Activated CD4-positive, alpha-beta memory T cell treated with anti-CD3 and anti-CD28 coated beads for 36 hours (primary cell): ENCODE measurements at places on chromosomes 12 and 14. TPM values are rescaled to one million over a fixed set of nuclear protein-coding genes. Genes with fewer than 3 reads are reported as not detected.

- H3K4me3 ChIP-seq, result no peak overlapping the region
- no peak for DNase-seq
- no peak overlapping the region for H3K27ac ChIP-seq
- H3K4me1 ChIP-seq, result peaks cover 10% of the 10 kb centered on the region
- H3K36me3 ChIP-seq, result peaks cover 23% of the 10 kb centered on the region
Measured at GRCh38 chr12:71782017-71782416, 27.4 kb downstream of the RAB21 start.

DNA sequence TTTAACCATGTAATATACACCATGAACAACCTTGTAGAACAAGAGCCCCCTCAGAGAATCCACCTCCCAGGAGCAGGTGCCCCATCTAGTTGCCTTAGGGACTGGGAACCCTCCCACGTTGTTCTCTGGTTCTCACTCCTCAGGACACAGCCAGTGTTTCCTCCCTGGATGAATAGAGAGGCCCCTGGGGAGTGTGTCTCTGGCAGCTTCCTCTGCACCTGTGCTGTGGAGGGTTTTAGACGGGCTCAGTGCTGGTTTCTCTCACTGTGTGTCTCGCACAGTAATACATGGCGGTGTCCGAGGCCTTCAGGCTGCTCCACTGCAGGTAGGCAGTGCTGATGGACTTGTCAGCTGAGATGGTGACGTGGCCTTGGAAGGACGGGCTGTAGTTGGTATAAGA, 581.3 kb downstream of the TMEM121 start:
- no peaks in the 10 kb centered on the region for H3K36me3 ChIP-seq
- H3K27me3 ChIP-seq, result peaks cover 10% of the 10 kb centered on the region
- no peak overlapping the region for H3K4me3 ChIP-seq
- no peak overlapping the region for H3K27ac ChIP-seq

DNA sequence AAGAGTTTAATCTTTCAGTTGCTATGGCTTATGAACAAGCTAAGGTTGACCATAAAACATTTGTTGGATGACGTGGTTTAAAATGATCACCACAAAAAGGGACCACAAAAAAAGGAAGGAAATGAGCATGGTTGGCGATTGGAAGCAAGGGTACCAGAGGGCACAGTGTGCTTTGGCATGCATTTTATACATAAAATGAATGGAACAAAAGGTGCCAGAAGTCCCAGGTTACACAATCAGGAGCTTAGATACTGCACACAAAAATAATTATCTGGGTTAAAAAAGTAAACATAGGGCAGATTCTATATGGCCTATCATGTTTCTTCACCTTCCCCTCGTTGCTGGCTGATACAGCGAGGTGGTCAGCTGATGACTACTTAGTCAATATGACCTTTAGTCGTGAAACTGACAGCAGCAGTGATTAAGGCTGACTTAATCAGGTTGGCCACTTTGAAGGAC, 50.7 kb downstream of the ZC3H14 start:
- no peak overlapping the region for H3K27ac ChIP-seq
- H3K4me1 ChIP-seq, result peaks cover 15% of the 10 kb centered on the region
- H3K4me3 ChIP-seq, result no peak overlapping the region
- no peaks in the 10 kb centered on the region for H3K27me3 ChIP-seq
- H3K36me3 ChIP-seq, result peaks cover 39% of the 10 kb centered on the region

TCL1B gene
- total RNA-seq, result not detected

GRCh38 chr12:39369756-39370155, 73.2 kb downstream of the KIF21A start:
- H3K36me3 ChIP-seq, result peaks cover 17% of the 10 kb centered on the region
- peaks cover 16% of the 10 kb centered on the region for H3K4me1 ChIP-seq
- H3K27ac ChIP-seq, result no peak overlapping the region

- no peak overlapping the region for H3K27ac ChIP-seq
- no peaks in the 10 kb centered on the region for H3K4me1 ChIP-seq
- no peak for DNase-seq
- H3K36me3 ChIP-seq, result no peaks in the 10 kb centered on the region
- no peak overlapping the region for H3K4me3 ChIP-seq
Measured at GRCh38 chr14:28653521-28653920, 113.1 kb upstream of the FOXG1 start.

GALNT9 gene
- total RNA-seq, result 0.12 TPM

GRCh38 chr12:52533686-52534470, 13.7 kb upstream of the KRT5 start:
- no peaks in the 10 kb centered on the region for H3K36me3 ChIP-seq
- DNase-seq, result no peak
- no peak overlapping the region for H3K27ac ChIP-seq
- no peaks in the 10 kb centered on the region for H3K27me3 ChIP-seq

DNA sequence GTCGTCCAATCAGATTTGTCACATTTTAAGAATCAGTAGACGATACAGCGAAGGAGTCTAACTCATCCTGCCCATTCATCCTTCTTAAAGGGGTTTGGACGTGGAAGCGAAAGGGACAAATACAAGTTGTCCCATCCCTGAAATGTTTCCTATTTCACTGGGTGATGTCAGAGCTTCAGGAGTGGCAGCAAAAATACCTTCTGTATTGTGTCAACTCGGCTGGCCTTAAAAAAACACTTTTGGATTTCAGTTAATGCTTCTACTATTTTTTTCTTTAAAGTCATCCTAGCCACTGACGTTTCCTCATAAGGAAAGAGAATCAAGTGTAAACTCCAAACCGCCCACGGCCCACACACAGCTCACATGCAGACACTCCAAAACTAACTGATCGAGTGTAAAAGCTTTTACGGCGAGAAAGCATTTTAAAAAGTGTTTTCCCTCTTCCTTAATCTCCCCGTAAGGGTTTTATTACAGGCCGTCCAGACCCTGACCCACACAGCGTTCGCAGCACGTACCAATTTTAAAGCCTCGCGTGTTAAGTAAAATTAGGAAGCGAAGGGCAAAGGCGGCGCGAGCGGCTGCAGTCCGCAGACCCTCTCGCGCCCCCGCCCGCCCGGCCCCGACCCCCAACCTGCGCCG, 593 bp downstream of the CFL2 start:
- DNase-seq, result peak; percentile 65
- H3K4me3 ChIP-seq, result peak overlapping the region; percentile 94
- peaks cover 17% of the 10 kb centered on the region for H3K36me3 ChIP-seq
- peak overlapping the region; percentile 89 for H3K27ac ChIP-seq

DNA sequence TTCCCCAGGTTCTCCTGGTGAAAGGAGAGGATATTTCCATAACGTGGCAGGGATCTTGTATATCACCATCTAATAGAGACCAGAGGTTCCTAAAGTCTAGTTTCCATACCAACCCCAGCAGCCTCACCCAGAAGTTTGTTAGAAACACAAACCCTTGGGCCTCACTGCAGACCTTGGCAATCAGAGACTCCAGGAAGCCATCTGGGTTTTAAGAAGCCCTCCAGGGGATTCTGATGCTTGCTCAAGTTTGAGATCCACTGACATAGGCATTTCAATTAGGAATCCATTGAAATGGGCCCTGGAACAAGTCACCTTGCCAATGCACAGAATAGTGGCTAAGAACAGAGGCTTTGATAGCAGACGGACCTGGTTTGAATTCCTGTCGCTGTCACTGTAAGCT, 2.2 kb upstream of the CMKLR1 start:
- no peak overlapping the region for H3K4me3 ChIP-seq
- no peak for DNase-seq
- peaks cover 14% of the 10 kb centered on the region for H3K27me3 ChIP-seq
- no peak overlapping the region for H3K27ac ChIP-seq

GRCh38 chr12:132622437-132623071, 4.0 kb downstream of the P2RX2 start:
- peak; percentile 32 for DNase-seq
- H3K4me3 ChIP-seq, result no peak overlapping the region
- no peak overlapping the region for H3K27ac ChIP-seq

NDUFA12 gene
- total RNA-seq, result 156 TPM

DNA sequence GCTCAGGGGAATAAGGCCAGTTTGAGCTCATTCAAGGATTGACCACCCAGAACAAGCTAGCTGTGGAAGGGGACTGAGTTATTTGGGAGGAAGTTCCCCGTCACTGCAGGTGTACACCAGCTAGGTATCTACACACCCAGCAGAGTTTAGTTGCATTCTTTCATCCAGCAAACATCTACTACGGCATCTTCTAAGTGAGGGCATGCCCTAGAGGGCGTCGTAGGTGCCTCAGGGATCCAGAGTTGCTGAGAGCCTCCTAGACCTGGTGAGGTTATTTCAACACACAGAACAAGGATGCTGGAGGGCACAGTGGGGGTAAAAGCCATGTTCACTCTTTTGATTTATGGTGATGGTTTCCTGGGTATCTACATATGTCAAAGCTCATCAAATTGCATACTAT, 149.6 kb downstream of the KSR2 start:
- H3K4me1 ChIP-seq, result no peaks in the 10 kb centered on the region
- no peak for DNase-seq
- H3K4me3 ChIP-seq, result no peak overlapping the region
- no peak overlapping the region for H3K27ac ChIP-seq
- H3K27me3 ChIP-seq, result peaks cover 2% of the 10 kb centered on the region

DNA sequence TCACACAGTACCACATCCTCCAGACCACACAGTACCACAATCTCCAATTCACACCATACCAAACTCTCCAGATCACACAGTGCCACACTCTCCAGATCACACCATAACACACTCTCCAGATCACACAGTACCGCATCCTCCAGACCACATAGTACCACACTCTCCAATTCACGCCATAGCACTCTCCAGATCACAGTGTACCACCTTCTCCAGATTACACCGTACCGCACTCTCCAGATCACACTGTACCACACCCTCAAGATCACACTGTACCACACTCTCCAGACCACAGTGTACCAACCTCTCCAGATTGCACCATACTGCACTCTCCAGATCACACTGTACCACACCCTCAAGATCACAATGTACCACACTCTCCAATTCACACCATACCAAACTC, 184.9 kb downstream of the NTF3 start:
- H3K27ac ChIP-seq, result no peak overlapping the region
- no peaks in the 10 kb centered on the region for H3K4me1 ChIP-seq
- H3K4me3 ChIP-seq, result no peak overlapping the region
- no peak for DNase-seq

PPP1R3E gene
- 15.8 TPM for total RNA-seq

DNA sequence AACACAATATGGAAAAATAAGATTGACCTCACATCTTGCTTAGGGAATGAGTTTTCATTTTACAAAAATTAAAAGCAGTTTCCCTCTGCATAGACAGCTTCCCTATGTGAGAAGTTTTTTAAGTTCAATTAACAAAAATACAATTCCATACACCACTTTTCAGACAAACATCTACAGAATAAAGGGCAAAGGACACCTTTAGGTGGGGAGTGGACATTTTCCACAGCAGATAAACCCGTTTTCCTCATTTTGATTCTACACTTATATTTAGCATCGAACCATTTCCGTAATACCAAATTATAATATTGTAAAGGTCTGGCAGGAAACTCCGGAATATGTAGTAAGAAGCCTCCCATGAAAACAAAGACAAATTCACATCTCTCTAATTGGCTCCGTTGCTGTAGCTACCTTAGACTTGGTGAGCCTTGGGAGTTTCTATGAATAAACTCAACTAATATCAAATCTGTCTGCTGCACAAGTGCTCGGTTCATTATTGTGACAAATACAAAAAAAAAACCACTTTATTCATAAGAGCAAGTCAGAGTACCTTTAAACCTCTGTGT, 1.7 kb downstream of the ARMH4 start:
- H3K4me3 ChIP-seq, result no peak overlapping the region
- H3K4me1 ChIP-seq, result peaks cover 16% of the 10 kb centered on the region
- no peak overlapping the region for H3K27ac ChIP-seq

- H3K36me3 ChIP-seq, result peaks cover 51% of the 10 kb centered on the region
- peak overlapping the region; percentile 86 for H3K27ac ChIP-seq
- H3K4me3 ChIP-seq, result peak overlapping the region; percentile 57
Measured at GRCh38 chr14:68786491-68787091, 6.3 kb downstream of the ZFP36L1 start.

DNA sequence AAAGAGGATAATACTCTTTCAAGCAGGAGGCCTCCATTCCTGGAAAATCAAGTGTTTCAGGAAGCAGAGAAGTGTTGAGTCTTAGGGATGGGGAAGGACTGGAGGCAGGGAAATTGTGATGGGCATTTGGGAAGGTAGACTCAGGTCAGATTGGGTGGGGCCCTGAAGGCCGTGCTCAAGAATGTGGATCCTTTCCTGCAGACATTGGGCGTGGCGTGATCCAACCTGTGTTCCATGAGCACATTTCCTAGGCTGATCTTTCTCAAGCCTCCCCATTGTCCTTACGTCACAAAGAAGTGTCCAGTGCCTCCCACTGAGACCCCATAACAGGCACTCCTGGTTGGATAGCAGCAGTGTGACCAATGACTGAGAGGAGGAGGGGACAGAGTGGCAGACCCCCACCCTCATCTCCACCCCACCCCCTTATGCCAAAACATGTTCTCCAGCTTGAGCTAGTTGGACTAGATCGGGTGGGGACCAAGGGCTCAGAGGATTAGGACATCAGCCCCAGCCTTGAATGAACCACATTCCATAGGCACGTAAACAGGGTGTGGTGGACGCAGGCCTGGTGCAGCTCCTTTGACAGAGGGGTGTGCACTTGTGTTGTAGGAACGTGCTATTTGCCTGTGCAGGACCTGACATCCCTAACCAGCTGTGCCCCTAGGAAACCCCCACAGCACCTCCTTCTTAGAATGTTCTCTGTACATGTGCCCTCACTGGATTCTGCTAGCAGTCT, 76.8 kb downstream of the TTC9 start:
- H3K27me3 ChIP-seq, result no peaks in the 10 kb centered on the region
- no peak for DNase-seq
- H3K36me3 ChIP-seq, result no peaks in the 10 kb centered on the region
- H3K4me1 ChIP-seq, result peaks cover 3% of the 10 kb centered on the region
- H3K27ac ChIP-seq, result no peak overlapping the region

GRCh38 chr14:72787841-72788240, 106.1 kb downstream of the DPF3 start:
- no peak overlapping the region for H3K27ac ChIP-seq
- DNase-seq, result no peak
- H3K4me1 ChIP-seq, result no peaks in the 10 kb centered on the region
- H3K36me3 ChIP-seq, result no peaks in the 10 kb centered on the region
- H3K27me3 ChIP-seq, result no peaks in the 10 kb centered on the region

RERGL gene
- not detected for total RNA-seq

EML5 gene
- total RNA-seq, result 5.7 TPM

DNA sequence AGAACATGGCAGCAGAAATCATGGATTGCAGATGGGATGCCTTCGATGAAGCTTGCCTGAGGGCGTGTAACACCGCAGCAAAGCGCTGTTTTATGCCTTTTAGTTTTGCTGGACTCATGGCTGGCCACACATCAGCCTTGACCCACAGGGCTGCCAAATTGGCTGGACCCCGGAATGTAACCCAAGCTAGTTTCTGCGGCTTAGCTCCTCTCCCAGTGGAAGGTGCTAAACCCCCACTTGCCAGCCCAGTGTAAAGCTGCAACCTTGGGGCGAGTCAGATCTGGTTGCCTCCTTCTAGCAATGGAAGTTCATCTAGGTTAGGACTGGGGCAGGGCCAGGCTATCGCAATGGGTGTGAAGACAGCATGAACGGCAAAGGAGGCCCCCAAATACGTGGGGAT, 38.3 kb downstream of the MEG3 start:
- no peak for DNase-seq
- H3K4me3 ChIP-seq, result no peak overlapping the region
- no peaks in the 10 kb centered on the region for H3K27me3 ChIP-seq
- H3K4me1 ChIP-seq, result no peaks in the 10 kb centered on the region
- H3K27ac ChIP-seq, result no peak overlapping the region

PTPN6 gene
- total RNA-seq, result 321 TPM
